ENCODE measurements at places on chromosomes 1 and 21.

GRCh38 chr21:27206368-27206982, 239.6 kb upstream of the ADAMTS5 start:
- DNase-seq: no peak

DNA sequence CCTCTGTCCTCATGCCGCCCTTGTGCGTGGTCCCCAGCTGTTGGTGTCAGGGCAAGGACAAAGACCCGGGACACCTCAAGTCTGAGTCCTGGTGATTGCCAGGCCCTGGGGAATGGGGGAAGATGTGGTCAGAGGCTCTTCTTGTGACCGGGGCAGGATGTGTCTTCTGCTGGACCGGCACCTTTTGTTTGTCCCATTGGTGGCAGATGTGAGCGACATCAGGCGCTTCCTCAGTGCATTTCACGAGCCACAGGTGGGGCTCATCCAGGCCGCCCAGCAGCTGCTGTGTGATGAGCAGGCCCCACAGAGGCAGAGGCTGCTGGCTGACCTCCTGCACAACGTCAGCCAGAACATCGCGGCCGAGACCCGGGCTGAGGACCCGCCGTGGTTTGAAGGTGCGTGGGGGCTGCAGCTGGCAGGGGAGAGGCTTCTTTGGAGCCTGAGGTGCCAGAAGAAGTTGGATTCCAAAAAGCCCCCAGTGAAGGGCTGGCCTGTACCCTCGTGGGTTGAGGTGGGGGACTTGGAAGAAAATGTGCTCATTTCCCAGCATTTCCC, 8.4 kb downstream of the DFFB start:
- no peak for DNase-seq

- DNase-seq: no peak
These were observed 42.7 kb upstream of the SELENON start for GRCh38 chr1:25757151-25757845.

DNA sequence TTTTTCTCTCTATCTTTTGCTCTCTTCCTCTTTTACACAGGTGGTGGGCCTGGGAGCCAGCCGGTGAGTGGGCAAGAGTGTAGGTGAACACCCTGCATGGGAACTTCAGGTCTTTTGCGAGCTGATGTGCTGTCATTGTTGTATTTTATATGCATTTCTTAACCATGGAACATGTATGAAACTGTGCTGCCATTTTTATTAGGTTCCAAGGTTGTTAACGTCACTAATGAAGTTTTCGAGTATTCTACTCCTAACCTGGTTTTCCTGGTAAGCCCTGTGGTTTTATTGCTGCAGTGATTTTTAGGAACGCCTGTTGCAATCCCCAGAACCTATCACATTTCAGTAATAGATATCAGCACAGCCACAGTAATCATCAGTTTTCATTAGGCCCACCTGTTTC, 14.8 kb upstream of the NID1 start:
- no peak for DNase-seq

- DNase-seq: no peak
These were observed 29.7 kb downstream of the PPFIA4 start for GRCh38 chr1:203056012-203056411.

GRCh38 chr1:21301794-21302440, 11.7 kb upstream of the ECE1 start:
- DNase-seq: no peak

DNA sequence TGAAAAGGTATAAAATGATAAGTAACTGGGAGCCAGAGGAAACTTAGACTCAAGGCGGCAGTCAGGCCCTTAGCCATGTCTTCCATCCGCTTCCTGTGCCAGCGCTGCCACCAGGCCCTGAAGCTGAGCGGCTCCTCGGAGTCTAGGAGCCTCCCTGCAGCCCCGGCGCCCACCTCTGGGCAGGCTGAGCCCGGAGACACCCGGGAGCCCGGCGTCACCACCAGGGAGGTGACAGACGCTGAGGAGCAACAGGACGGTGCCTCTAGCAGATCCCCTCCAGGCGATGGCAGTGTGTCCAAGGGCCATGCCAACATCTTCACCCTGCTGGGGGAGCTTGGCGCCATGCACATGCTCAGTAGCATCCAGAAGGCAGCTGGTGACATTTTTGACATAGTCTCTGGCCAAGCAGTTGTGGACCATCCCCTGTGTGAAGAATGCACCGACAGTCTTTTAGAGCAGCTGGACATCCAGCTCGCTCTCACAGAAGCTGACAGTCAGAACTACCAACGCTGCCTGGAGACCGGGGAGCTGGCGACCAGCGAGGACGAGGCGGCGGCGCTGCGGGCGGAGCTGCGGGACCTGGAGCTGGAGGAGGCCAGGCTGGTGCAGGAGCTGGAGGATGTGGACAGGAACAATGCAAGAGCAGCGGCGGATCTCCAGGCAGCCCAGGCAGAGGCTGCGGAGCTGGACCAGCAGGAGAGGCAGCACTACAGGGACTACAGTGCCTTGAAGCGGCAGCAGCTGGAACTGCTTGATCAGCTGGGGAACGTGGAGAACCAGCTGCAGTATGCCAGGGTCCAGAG, at the start of gene BECN2:
Gene BECN2, plus strand, starts transcription at position 76 of the 803 bp plus-strand sequence. Its CDS starts 0 bp downstream, at position 76.
- no peak for DNase-seq

GRCh38 chr1:156475568-156476500, 24.7 kb downstream of the MEF2D start:
- DNase-seq: no peak

DNA sequence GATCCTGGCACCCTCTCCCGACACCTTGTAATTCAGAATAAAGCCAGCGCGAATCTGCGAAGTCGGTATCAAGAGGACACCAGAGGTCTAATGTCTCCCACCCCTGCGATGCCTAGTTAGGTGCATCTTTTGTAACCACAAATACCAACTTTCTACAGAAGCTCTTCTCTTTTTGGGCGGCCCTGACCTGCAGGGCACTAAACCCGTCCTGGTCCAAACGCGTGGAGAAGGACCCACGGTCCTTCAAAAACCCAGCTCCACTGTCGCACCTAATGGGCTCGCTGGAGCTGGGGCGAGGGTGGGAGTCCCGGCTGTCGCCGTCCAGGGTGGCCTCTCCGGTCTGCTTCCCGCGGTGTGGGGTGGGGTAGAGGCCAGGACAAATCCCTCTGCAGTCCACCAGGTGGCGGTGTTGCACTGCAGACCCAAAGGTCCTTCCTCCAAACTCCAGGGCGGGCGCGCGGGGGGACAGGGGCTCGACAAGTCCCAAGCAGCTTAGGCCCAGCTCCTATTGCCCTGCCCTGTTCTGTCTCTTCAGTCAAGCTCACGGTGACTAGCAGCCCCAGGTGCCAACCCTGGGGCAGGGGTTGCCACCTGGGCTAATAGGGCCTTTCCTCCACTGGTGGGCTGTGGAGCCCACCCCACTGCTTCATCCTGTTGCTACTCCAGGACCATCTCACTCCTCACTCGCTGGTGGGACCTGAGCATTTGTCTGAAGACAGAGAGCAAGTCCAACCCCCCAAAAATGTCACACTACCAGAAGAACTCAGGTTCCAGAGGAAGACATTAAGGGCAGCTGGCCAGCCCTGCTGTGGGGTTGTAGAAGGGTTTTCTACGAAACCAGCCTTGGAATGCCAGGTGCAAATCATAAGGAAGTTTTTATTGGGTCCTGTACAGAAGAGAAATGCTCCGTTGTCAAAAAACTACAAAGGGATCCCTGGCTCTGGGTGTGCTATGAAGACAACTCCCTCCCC, 2.8 kb downstream of the HES3 start:
- DNase-seq: peak; percentile 81

- peak; percentile 45 for DNase-seq
These were observed 40.5 kb upstream of the SAMD13 start for GRCh38 chr1:84260852-84261518.

DNA sequence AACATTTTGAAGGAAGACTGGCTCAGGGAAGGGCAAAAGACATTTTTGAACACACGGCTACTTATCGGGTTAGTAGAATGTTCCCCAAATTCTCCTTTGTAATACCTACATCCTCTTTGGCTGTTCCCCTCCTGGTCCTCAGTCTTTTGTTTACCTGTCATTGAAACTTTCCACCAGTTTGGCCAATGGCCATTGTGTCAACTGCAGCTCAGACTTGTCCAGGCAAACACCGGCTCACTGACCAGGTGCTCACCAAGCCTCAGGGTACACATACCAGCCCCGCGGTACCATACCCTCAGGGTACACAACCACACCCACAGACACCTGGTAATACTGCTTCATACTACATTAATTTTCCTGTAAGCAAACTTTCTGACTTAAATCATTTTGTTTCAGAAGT, 84.8 kb upstream of the ZNF648 start:
- no peak for DNase-seq

DNA sequence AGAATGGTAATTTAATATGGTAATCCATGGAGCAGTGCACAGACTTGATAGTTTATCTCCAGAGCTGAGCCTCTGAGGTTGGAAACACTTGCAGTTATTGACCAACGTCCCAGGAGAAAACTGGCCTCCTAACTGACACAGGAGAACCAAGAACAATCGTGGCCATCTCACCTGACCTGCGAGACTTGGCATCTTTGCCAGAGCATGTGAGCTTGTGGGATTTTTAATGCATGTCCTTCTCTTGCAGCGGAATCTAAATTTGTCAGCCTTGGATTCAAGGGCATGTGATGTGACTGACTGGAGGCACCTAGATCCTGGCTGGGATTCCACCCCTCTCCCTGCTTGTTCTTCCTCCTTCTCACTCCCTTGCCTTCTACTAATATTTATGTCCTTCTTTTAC, 27.8 kb upstream of the SLC26A9 start:
- no peak for DNase-seq

- no peak for DNase-seq
These were observed 33.6 kb upstream of the TRABD2B start for GRCh38 chr1:48030696-48031365.

DNA sequence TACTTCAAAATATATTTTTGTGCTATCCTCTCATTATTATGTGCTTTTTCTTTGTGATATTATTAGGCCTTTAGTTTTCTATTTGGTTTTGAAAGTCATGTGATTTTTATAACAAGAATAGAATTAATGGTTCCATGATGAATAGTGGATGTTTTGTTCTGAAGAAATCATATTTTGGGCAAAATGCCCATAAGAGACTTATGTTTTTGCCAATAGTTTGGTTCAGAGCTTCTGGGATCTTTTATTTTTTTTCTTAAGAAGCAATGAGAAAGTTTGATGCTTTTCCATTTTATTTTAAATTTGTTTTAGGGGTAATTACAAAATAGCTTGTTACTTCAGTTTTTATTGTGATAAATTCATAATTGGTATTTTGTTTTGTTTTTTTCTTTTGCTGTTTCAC, 49.8 kb downstream of the LYPLAL1 start:
- DNase-seq: no peak

All from NCI-H1105 (cell line).